SK-MEL-5 (cell line): ENCODE measurements at places on chromosomes 7 and 10.

DNA sequence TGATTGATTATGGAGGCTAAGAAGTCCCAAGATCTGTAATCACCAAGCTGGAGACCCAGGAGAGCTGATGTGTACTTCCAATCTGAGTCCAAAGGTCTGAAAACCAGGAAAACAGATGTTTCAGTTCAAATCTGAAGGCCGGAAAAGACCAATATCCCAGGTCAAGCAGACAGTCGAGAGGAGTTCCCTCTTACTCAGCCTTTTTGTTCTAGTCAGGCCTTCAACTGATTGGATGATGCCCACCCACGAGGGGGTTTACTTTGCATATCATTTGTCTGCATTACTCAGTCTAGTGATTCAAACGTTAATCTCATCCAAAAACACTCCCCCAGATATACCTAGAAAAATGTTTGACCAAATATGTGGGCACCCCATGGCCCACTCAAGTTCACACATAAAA, 7.4 kb upstream of the ARID5B start:
- no peak for DNase-seq

GRCh38 chr10:44051091-44051490, 333.8 kb downstream of the CXCL12 start:
- no peak for DNase-seq

GRCh38 chr7:66950763-66951162, 29.7 kb downstream of the TMEM248 start:
- DNase-seq, result peak; percentile 30

- DNase-seq, result peak; percentile 31
These were observed 57.7 kb upstream of the SPOCK2 start for GRCh38 chr10:72146071-72146470.

GRCh38 chr10:127922675-127923366, 15.9 kb downstream of the PTPRE start:
- no peak for DNase-seq

- no peak for DNase-seq
These were observed 3.1 kb upstream of the ELFN1 start for GRCh38 chr7:1666823-1667565.

GRCh38 chr7:36535866-36536664, 146.4 kb downstream of the ANLN start:
- DNase-seq, result no peak

- no peak for DNase-seq
These were observed 107.2 kb downstream of the COBL start for GRCh38 chr7:51209426-51209825.

DNA sequence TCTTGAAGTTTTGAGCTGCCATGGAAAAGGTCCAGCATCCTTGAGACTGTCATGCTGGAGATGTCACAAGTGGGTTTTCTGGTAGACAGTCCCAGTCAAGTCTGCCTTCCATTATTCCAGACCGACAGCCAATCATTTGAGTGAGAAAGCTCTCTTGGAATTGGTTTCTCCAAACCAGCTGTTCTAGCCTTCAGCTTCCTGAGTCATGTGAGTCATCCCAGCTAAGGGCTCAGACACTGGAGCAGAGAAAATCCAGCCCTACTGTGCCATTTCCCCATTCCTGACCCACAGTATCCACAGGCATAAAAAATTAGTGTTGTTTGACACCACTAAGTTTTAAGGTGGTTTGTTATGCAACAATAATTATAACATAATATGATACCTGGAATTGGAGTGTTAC, 219.0 kb downstream of the ADRA2A start:
- no peak for DNase-seq
